ENCODE measurements at places on chromosomes 11 and 22. TPM values are rescaled to one million over a fixed set of nuclear protein-coding genes. Genes with fewer than 3 reads are reported as not detected.
A peak's percentile ranks its signal among the peaks of the same experiment; 100 is the strongest.

GRCh38 chr11:34501949-34502348 is 11.6 kb downstream of the ELF5 start:
- no peak overlapping the region for H3K4me3 ChIP-seq
- H3K27me3 ChIP-seq = no peaks in the 10 kb centered on the region
- H3K36me3 ChIP-seq = no peaks in the 10 kb centered on the region
- peak; percentile 57 for DNase-seq

DNA sequence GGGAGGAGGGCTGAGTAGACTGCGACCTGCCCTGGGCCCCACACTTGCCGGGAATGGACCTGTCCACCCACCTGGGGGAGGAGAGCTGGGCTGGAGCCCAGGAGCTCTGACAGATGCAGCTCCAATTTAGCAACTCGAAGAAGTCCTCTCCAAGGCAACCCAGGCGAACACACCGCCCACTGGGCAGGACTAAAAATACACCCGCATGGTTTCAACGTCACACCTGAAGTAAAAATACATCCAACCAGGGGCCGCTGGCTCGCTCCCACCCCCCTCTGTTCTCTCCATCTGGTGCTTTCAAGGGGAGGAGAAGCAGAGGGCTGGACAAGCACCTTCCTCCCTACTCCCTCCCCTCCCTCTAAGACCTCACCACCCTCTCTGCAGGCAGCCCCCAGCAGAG is 119.9 kb downstream of the FEZ1 start:
- H3K27me3 ChIP-seq = no peaks in the 10 kb centered on the region
- no peak overlapping the region for H3K4me3 ChIP-seq
- peak; percentile 92 for DNase-seq
- H3K36me3 ChIP-seq = no peaks in the 10 kb centered on the region

DNA sequence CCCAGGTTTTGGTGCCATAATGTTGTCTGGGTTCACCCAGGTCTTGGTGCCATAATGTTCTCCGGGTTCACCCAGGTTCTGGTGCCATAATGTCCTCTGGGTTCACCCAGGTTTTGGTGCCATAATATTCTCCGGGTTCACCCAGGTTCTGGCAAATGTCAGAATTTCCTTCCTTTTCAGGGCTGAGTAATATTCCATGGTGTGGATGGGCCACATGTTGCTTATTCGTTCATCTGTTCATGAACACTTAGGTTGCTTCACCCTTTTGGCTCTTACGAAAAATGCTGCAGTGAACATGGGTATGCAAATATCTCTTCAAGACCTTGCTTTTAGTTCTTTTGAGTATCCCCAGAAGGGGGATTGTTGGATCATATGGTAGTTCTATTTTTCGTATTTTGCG is 15.1 kb upstream of the GRAMD4 start:
- peaks cover 18% of the 10 kb centered on the region for H3K4me1 ChIP-seq
- H3K27ac ChIP-seq = no peak overlapping the region
- no peaks in the 10 kb centered on the region for H3K36me3 ChIP-seq
- no peak overlapping the region for H3K4me3 ChIP-seq
- DNase-seq = no peak

Gene ART5
- 1.7 TPM for total RNA-seq

- H3K4me1 ChIP-seq = no peaks in the 10 kb centered on the region
- no peak overlapping the region for H3K27ac ChIP-seq
- H3K36me3 ChIP-seq = no peaks in the 10 kb centered on the region
- no peaks in the 10 kb centered on the region for H3K27me3 ChIP-seq
- no peak overlapping the region for H3K4me3 ChIP-seq
Observed at GRCh38 chr22:37448516-37449127, 21.3 kb upstream of the ELFN2 start.

Gene CTSW
- 0.67 TPM for total RNA-seq

- H3K36me3 ChIP-seq = no peaks in the 10 kb centered on the region
- DNase-seq = no peak
- H3K27me3 ChIP-seq = no peaks in the 10 kb centered on the region
- H3K27ac ChIP-seq = peak overlapping the region; percentile 93
- no peak overlapping the region for H3K4me3 ChIP-seq
Observed at GRCh38 chr11:123561431-123561800, 93.0 kb downstream of the SCN3B start.

GRCh38 chr11:58926251-58926650 is 13.0 kb upstream of the GLYATL1 start:
- no peak overlapping the region for H3K27ac ChIP-seq
- no peaks in the 10 kb centered on the region for H3K36me3 ChIP-seq
- H3K4me3 ChIP-seq = no peak overlapping the region
- no peak for DNase-seq

DNA sequence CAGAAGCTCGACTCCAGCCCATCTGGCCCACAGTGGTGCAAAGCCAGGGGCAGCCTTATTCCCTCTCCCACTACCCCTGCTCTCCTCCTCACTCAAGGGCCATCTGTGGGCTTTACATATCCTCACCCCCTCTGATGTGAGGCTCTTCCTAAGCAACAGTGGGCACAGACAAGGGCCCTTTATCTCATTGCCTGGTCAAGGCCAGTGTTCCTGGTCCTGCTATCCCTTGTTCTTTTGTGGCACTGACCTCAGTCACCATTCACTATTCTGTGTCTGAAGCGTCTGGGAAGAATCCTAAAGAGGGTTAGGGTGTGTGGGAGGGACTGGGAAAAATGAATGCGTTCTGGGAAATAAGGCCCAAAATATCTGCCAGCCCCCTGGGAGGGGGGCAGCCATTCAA is 7.3 kb downstream of the DNAL4 start:
- DNase-seq = no peak
- H3K27me3 ChIP-seq = no peaks in the 10 kb centered on the region
- H3K4me3 ChIP-seq = no peak overlapping the region
- peaks cover 9% of the 10 kb centered on the region for H3K36me3 ChIP-seq
- no peak overlapping the region for H3K27ac ChIP-seq

Measured in thyroid gland (tissue), 4 donors.